ENCODE measurements at places on chromosomes 16 and 17. TPM values are rescaled to one million over a fixed set of nuclear protein-coding genes. Genes with fewer than 3 reads are reported as not detected.

GRCh38 chr17:14282726-14283125 lies 18.2 kb upstream of the HS3ST3B1 start:
- no peak for DNase-seq

GRCh38 chr16:11585460-11586377 lies 1.0 kb downstream of the LITAF start:
- DNase-seq, result no peak

DNA sequence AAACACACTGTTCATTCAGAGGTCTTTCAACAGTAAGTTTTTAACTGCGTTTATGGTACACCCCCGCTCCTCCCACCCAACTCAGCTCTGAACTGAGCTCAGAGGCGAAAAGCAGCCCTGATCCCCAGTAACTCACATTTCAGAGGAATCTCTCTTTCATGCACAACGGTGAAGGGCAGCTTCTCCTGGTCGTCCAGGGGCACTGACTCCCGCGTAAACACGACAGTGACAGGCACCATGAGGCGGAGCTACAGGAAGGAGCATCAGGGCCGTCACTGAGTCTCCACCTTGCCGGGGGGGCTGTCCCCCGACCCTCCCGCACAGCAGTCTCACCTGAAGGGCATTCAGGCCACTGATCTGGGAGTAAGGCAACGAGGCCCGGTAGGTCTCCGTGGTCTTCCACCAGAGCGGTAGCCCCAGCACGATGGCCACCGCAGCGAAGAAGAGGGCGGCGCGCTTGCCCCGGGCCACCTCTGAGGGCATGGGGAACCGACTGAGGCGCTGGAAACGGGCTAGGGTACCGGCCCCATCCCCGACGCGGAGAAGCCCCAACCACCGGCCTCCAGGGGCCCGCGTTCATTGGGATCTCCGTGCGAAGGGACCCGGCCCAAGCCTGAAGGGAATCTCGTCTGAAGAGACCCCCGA lies 486 bp downstream of the PIGS start:
- no peak for DNase-seq

- peak; percentile 38 for DNase-seq
These were observed 1.2 kb downstream of the SIAH1 start for GRCh38 chr16:48383877-48384519.

The CDT1 gene
- 18.9 TPM for total RNA-seq

- DNase-seq, result peak; percentile 28
These were observed at the start of gene SEZ6L2 for GRCh38 chr16:29899516-29900101. Gene SEZ6L2, minus strand, starts transcription at chr16:29899550. Its CDS starts 531 bp downstream, at chr16:29899019.

GRCh38 chr17:57810721-57811637 lies 38.9 kb downstream of the MRPS23 start:
- no peak for DNase-seq

The PAGR1 gene
- 18.9 TPM for total RNA-seq

DNA sequence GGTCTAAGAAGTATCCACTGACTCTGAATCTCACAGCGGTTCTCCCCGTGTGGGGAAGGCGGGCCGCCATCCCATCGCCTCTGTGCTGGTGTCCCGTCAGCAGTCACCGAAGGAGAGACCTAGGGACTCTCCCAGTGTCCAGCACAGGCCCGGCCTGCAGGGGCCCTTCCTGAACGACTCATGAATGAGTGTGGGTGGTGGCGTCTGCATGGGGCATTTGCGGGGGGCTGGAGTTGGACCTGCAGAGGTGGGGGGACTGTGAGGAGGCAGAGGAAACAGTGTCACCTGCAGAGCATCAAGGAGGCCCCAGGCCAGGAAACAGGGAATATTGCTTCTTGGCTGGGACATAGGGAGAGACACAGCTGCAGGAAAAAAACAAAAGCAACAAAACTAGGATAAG lies 10.3 kb downstream of the KCNG4 start:
- no peak for DNase-seq

DNA sequence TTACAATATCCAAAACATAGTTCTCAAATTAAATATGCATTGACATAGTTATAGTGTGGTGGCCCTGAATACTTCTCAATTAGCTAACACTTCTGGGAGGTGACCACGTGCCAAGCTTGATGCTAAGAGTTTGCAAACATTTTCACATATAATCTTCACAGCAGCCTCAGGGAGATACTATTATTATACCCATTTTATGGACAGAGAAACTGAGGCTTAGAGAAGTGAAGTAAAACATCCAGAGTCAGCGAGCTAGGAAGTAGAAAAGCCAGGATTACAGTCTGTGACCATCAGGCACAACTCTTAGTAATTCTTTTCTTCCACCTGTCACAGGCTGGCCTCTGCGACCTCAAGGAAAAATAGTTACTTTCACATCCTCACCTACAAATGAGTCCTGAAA lies 102.2 kb upstream of the IRX6 start:
- no peak for DNase-seq

The TBC1D24 gene
- 19.4 TPM for total RNA-seq

DNA sequence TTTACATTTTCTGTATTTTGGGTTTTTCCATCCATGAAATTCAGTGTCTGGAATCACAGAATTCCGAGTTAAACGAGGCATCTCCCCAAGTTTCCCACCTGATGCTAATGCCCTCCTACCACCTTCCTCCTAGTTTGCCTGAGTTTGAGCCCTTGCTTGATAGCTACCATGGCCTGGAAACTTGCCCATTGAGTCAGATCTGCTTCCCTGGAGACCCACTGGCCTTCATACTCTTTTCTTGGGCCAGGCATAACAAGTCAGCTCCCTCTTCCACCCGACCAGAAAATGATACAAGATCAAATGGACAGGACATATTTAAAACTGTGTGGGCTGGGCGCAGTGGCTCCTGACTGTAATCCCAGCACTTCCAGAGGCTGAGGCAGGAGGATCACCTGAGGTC lies 10.2 kb downstream of the SETD1A start:
- no peak for DNase-seq

The KRTAP3-2 gene
- not detected for total RNA-seq

GRCh38 chr16:20271893-20272292 lies 55.4 kb downstream of the GP2 start:
- no peak for DNase-seq

The MYL4 gene
- total RNA-seq, result not detected

Measured in HFFc6 (cell line).